ENCODE measurements at places on chromosomes 5 and 9.

DNA sequence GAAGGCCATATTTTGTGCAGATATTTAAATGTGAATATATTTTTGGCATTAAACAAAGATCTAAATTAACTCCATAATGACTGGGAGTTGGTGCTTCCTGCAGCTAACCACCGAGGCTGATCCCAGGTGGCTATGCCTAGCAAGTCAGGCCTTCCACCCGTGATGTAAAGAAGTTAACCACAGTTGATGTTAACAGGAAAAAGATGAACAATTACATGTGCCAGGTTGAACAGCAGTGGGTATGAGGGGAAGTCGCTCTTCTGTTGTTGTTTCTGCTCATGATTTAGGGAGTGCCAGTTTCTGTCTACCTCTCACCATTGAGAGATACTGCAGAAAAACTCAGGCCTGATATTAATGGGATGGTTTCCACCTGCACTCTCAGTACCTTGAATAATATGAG, 334.3 kb downstream of the EBF1 start:
- no peak for DNase-seq

DNA sequence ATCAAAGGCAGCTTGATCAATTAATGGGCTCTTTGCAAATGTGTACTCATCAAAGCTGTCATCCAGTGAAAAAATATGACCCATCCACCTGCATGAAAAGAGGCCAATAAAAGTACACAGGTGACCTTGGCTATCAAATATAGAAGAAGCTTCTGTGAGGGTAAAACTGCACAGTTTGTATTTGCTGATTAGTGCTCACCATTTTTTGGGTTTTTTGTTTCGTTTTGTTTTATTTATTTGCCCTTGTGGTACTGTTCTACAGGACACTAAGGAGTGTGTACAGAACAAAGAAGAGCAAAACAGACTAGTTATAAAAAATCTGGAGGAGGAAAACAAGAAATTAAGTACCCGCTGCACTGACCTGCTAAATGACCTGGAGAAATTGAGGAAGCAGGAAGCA, 101.3 kb downstream of the CNTLN start:
- DNase-seq = no peak

GRCh38 chr9:7095058-7095457, 337.3 kb downstream of the KDM4C start:
- DNase-seq = no peak

DNA sequence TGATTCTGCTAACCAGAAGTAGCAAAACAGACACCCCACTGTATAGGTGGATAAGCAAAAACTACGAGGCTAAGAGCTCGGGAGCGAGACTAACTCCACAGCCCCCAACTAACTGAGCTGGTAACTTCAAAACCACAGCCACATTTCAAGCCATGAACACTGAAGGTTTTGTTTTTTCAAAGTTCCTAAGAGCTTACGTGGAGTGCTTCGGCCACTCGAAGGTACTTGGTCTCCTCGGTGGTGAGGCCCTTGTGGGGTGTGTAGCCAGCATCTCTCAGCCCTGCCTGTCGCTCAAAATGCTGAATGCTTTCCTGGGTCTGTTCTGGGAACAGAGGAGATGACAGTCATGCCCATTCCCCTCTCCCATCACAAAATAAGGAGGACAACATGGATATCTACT, 11.1 kb downstream of the KIAA1191 start:
- no peak for DNase-seq

DNA sequence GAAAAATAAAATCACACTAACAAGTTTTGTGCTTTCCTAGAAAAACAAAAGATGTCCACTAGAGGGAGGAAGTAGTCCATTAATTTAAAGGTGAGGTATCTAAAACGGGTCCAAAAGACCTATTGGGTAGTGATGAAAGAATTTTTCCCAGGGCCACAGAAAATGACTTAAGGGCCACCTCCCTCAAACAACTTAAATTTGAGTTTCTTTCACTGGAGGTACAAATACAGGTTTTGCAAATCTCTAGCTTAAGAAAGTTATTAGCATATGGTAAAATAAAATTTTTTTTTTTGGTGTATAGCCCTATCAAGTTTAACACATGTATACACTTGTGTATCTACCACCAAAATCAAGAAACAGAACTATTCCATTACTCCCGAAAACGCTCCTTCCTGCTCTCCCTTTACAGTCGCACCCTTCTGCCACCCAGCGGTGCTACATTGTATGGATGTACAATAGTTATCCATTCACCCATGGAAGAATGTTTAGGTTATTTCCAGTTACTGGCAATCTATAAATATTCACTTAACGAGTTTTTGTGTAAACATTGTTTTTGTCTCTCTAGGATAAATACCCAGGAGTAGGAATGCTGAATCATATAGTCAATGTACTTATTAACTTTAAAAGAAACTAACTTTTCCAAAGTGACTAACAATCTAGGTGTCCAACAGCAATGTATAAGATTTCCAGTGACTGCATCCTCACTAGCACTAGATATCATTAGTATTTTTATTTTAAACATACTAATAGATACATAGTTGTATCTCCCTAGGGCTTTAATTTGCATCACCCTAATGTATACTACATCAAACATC, 21.9 kb downstream of the DEPDC1B start:
- no peak for DNase-seq

DNA sequence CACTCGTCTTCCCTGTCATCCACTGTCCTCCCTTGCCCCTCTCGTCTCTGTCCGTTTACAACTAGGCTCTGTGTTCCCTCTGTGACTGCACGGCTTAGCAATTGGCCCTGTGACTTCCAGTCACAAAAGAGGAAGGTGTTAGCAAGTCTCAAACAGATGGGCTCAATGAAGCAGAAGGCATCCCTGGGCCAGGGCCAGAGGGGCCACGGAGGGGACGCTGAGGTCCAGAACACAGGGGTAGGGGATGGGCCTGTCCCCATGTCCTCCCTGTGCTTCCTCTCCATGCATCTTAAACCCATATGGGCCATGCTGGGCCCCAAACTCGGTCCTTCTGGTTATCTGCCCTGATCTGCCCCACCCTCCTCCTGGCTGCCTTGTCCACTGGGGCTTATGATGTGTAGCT, at the start of gene CD72:
TSS of gene CD72 (minus strand) at position 89 of the 403 bp plus-strand sequence. CDS start 110 bp downstream, outside the sequence.
- DNase-seq = no peak

DNA sequence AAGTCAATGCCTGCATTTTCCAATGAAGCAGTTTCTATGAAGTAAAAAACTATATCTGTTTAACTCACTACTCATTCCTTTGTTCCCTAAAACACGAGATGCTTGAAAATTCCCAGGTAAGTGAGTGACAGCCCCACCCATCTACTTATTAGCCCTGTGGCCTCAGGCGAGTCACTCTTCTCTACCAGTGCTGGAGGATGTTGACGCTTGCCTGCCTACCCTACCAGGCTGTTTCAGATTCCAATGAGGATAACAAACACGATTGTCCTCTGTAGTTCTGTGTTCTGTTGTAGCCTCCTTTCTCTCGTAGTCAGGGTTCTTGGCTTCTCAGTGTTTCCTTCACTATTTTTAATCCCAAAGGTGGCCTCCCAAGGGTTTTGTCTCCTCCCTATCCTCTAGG, 388.8 kb downstream of the KDM4C start:
- no peak for DNase-seq

DNA sequence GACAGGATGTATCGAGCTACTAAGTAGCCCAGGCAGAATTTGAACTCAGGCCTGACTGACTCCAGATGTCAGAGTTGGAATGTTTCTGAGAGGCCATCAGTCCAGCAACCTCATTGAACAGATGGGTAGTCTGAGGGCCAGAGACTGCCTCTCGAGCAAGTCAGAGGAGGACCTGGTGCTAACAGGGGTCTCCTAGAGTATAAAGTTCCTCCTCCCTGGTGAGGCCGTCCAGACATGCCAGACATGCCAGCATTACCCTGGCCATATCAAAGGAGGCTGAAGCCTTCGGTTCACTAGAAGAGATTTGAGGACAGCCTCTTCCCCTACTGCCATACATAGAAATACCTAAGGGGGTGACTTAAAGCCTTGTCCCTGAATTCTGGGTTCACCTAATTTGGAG, 81.2 kb downstream of the ZNF618 start:
- no peak for DNase-seq
